ENCODE measurements at places on chromosomes 12 and 14. TPM values are rescaled to one million over a fixed set of nuclear protein-coding genes. Genes with fewer than 3 reads are reported as not detected.
A peak's percentile ranks its signal among the peaks of the same experiment; 100 is the strongest.

DNA sequence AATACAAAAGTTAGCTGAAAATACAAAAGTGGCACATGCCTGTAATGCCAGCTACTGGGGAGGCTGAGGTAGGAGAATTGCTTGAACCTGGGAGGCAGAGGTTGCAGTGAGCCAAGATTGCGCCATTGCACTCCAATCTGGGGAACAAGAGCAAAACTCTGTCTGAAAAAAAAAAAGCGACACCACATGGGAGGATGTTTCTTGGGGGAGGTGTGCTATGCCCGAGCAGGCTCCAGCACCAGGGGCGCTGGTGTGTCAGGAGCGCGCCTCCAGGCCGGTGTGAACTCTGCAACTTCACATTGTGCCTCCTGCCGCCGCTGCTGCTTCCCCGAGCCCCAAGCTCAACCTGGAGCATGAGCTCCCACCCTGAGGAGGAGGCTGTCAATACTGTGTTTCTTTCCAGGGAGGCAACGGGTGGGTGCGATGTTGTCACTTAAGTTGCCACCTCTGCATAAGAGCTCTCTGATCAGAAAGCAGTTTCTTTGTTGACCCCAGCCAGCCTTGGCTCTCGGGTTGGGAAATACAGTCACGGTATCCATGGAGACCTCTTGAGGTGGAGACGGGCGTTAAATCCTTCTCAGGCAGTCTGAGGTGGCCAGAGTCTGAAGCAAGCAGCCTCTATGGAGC is 18.9 kb downstream of the DEGS2 start:
- no peak overlapping the region for H3K4me3 ChIP-seq
- H3K27ac ChIP-seq, result peak overlapping the region; percentile 50
- no peaks in the 10 kb centered on the region for H3K27me3 ChIP-seq
- ATAC-seq, result no peak

GRCh38 chr12:56626701-56627100 is 3.4 kb downstream of the BAZ2A start:
- no peak overlapping the region for H3K4me3 ChIP-seq
- H3K27me3 ChIP-seq, result no peaks in the 10 kb centered on the region
- no peak overlapping the region for H3K27ac ChIP-seq
- H3K36me3 ChIP-seq, result peaks cover 24% of the 10 kb centered on the region
- no peak for ATAC-seq

DNA sequence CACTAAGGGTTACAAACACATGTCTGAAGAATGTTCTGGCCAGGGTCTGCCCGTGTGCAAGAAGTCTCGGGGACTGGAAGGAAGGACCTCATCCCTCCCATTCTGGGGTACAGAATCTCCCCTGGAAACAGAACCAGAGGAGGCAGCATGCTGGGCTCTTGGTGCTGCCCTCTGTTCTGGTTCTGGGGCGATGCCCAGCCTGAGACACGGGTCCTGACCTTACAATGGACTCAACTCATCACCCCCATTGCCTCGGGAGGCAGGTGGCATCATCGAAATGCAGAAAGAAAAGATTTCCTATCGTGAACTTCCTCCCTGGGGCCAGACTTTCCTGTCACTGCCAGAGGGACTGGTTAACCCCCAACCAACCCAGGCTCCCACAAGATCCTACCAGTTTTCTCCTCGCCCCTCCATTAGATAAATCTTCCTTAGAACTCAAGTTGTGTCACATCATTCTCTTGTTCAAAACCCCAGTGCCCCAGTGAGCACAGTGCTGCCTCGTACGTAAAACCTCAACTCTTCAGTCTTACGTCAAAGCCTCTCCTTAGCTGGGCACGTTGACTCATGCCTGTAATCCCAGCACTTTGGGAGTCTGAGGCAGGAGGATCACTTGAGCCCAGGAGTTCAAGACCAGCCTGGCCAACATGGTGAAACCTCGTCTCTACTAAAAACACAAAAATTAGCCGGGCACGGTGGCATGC is 52.1 kb downstream of the PSMA6 start:
- no peaks in the 10 kb centered on the region for H3K27me3 ChIP-seq
- no peak overlapping the region for H3K27ac ChIP-seq
- H3K4me3 ChIP-seq, result no peak overlapping the region
- ATAC-seq, result no peak

GRCh38 chr12:19704966-19705365 is 265.7 kb downstream of the AEBP2 start:
- H3K4me1 ChIP-seq, result peaks cover 4% of the 10 kb centered on the region
- H3K27me3 ChIP-seq, result no peaks in the 10 kb centered on the region
- no peak for ATAC-seq

DMAC2L gene
- total RNA-seq, result 22.6 TPM
